ENCODE measurements at places on chromosomes 7 and 10. TPM values are rescaled to one million over a fixed set of nuclear protein-coding genes. Genes with fewer than 3 reads are reported as not detected.
A peak's percentile ranks its signal among the peaks of the same experiment; 100 is the strongest.

HTR5A gene
- not detected for total RNA-seq

- no peaks in the 10 kb centered on the region for H3K27me3 ChIP-seq
- no peaks in the 10 kb centered on the region for H3K4me1 ChIP-seq
- H3K27ac ChIP-seq: no peak overlapping the region
- no peak for DNase-seq
- H3K4me3 ChIP-seq: no peak overlapping the region
Measured at GRCh38 chr10:43174969-43175368, 36.7 kb downstream of the CSGALNACT2 start.

DNA sequence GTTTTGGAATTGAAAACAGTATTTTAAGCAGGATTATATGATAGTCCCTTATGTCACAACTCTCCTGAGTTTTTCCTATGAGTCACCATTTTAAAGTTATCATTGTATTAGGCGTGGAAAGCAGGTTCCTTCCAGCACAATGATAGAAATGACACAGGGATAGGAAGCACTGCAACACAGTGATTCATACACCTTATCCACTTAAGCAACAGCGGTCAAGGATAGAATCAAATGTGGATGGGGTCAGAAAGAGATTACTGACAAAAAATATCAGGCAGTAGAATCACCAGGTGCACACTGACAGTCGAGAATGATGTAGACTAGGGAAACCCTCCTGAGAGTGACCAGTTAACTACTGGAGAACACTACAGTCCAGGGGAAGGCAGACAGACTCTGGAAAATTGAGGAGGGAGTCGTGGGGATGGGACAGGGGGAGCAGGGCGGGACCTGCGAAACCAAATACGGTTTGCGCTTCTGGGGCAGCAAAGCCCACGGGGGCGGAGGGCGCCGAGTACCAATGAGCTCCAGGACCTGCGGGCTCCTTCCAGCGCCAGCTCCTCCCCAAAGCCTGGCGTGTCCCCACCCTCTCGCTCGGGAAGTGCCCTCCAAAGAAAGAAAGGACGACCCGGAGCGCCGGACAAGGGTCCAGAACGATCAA lies 479 bp downstream of the PNPLA8 start:
- H3K4me3 ChIP-seq: peak overlapping the region; percentile 95
- no peak for DNase-seq
- H3K27me3 ChIP-seq: no peaks in the 10 kb centered on the region

- H3K4me1 ChIP-seq: no peaks in the 10 kb centered on the region
- no peak overlapping the region for H3K27ac ChIP-seq
- no peaks in the 10 kb centered on the region for H3K27me3 ChIP-seq
Measured at GRCh38 chr7:53658951-53659350, 623.5 kb downstream of the POM121L12 start.

- no peaks in the 10 kb centered on the region for H3K36me3 ChIP-seq
- no peak overlapping the region for H3K4me3 ChIP-seq
Measured at GRCh38 chr10:18278181-18278580, 138.0 kb downstream of the CACNB2 start.

SLC26A5 gene
- 0.40 TPM for total RNA-seq

Measured in H1 (cell line).